SJCRH30 (cell line): ENCODE measurements at places on chromosomes 1 and 21.

- DNase-seq: no peak
Measured at GRCh38 chr1:156578055-156578454, 1.5 kb upstream of the TTC24 start.

DNA sequence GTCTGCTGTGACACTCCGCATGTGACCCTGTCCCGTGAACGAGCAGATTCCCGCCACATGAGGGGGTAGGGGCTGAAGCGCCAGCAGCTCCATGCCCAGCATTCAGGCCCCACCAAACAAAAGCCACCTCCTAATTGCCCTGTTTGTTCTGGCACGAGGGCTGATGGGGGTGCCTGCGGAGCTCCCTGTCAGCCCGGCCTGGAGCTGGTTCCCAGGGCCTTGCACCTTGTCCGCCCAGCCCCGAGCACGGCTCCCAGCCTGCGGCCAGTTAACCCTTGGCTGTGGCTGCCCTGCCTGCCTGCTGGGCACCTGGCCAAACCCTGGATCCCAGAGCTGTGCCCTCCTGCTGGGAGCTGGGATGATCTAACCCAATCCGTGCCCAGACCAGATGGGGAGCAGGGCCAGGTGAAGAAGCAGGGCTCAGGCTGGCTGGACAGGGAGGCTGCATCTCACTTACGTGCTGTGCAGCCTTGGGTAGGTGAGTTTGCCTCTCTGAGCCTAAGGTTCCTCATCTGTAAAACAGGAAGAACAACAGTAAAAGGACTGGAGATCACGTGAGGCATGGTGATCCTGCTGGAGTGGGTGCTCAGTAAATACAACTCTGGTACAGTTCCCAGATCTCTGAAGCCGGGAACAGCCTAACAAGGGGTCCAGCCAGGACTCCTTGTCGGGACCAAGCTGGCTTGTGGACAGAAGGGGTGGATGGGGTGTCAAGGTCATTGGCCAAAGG lies 110.9 kb upstream of the IFFO2 start:
- DNase-seq: peak; percentile 33

- no peak for DNase-seq
Measured at GRCh38 chr1:169161496-169162194, 55.2 kb downstream of the ATP1B1 start.

DNA sequence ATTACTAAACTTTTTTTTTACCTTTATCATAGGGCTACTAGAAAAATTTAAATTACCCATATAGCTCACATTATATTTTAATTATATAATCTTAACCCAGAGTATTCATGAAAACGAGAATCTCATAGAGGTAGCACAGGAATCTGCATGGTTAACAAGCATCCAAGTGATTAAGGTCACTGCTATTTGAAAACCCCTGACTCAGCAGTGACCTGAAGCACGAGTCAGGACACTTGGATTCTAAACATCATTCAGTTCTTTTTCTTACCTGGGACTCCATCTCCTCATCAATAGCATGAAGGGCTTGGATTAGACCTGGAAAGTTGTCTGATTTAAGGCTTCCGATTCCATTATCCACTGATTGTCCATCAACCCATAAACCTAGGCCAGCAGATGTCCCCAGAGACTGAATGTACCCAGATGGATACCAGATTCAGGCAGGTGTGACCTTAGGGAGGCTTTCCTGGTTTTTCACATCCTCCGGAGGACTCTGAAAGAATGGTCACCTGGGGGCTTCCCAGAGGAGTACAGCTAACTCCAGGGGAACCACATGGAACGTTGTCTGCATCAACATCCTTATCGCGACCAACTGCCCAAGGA lies 174.3 kb downstream of the SETD4 start:
- DNase-seq: no peak

GRCh38 chr1:36941316-36941978 lies 92.9 kb downstream of the GRIK3 start:
- DNase-seq: no peak

GRCh38 chr1:24142546-24143534 lies at the start of gene IL22RA1:
IL22RA1 (minus strand) TSS chr1:24143140; CDS start chr1:24143082, 58 bp downstream.
- DNase-seq: no peak

DNA sequence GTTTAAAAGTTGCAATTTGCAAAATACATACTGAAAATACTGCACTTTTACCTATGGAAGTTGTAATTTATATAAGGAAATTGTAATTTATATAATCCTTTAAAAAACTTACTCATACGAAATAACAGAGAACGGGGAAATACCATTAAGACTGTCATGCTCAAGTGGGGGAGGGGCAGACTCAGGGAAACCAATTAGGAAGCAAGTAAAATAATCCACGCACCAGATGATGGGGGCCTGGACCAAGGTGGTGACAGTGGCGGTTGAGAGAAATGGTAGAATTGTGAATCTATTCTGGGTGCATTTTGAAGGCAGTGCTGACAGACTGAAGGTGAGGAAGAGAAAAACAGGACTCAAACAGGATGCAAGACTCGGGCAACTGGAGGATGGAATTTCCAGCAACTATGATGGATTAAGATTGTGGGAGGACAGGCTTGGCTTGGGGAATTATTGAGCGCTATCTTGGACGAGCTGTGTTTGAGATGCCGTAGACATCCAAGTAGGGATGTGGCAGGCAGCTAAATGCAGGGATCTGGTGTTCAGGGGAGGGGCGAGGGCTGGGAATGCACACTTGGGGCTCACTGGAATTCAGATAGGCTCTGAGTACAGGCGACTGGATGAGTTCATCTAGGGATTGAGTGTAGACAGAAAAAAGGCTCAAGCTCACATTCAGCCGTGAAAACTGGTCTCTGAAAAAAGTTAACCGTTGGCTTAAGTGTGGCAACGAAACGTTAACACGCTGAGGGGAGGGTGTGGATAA lies 977 bp downstream of the LCA5L start:
- DNase-seq: peak; percentile 14

DNA sequence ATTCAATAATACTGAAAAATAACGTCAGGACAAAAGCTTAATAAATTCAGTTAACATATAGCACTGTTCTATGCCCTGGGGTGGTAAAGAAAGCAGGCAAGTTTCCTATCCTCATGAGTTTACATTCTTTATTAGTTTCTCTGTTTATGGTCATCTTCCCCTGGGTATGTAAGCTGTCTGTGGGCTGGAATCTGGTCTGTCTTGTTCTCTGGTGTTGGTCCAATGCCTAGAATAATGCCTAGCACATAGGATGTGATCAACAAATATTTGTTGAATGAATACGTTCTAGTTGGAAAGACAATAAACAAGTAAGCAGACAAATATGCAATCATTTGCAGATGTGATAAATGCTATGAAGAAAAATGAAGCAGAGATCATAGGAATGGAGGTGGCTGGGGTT lies 7.2 kb upstream of the IGSF3 start:
- DNase-seq: no peak
